ENCODE measurements at places on chromosomes 4 and X. TPM values are rescaled to one million over a fixed set of nuclear protein-coding genes. Genes with fewer than 3 reads are reported as not detected.

ARHGAP36 gene
- total RNA-seq = 0.42 TPM

DNA sequence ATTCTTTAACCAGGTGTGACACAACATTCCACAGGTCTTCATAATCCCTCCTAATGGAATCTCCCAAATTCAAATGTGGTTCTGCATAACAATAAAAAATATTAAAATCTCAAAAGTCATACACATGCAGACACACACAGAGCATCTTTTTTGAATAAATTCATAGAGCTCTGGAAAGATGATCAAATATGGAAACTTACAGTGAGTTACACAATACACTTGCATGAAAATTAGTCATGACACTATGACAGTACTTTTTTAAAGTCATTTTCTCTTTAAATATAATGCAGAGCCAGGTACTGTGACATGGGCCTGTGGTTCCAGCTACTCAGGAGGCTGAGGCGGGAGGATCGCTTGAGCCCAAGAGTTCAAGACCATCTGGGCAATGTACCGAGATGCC is 38.9 kb downstream of the DDX60L start:
- DNase-seq = no peak

BEX2 gene
- 42.0 TPM for total RNA-seq

- no peak for DNase-seq
Observed at GRCh38 chr4:55291227-55291640, 54.8 kb upstream of the SRD5A3 start.
